Stimulated activated CD8-positive, alpha-beta memory T cell treated with anti-CD3 and anti-CD28 coated beads, Interleukin-7, amount 100 ng/mL, for 1 hour (primary cell): ENCODE measurements at places on chromosomes 1 and 21.

DNA sequence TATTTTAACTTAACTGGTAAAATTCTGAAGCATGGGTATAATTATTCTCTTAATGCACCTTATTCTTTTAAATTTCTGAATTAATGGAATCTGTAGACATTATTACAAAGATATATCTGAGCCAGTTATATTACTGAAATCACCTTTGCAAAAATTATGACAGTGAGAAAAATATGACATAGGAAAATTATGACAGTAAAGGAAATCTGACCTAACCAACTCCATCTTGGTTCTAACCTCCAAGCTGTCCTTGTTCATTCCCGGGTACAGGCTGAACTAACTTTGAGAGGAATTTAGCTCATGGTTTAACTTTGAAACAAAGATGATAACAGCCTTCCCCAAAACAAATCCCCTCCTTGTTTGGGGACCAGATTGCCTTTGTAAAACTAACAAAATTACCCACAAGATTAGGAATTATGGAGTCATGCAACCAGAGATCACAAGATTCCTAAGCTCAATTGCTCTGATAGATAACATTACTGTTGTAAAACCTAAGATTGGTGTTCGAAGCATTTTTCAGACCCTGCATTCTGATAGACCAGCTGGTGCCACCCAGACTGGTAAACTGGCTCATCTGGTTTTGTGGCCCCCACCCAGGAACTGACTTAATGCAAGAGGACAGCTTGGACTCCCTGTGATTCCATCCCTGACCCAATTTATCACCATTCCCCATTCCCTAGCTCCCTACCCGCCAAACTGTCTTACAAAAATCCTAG is 9.4 kb upstream of the CD55 start:
- DNase-seq: no peak

DNA sequence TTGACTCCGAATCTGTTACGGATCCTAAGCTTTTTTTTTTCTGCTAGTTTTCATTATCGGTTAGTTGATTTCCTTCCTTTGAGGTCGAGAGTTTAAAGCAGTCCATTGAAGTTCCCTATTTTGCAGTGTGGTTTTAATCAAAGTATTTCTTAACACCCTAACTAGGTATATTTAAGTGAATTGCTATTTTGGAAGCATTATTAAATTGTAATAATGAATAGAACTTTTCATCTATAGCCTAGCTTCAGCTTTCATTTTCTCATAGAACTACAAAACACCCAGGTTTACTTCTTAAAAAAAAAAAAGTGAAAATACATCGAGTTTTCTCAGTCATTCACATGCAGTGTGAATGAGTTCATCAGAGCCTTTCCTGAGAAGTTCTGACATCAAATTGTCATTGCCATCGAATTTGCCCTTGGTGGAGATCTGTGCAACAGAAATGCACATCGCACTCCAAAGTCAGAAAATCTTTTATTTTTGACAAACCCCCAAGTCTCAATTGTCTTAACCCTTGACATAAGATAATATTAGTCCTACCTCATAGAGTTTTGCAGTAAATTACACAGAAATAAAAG is 1.1 kb upstream of the LBR start:
- DNase-seq: no peak

DNA sequence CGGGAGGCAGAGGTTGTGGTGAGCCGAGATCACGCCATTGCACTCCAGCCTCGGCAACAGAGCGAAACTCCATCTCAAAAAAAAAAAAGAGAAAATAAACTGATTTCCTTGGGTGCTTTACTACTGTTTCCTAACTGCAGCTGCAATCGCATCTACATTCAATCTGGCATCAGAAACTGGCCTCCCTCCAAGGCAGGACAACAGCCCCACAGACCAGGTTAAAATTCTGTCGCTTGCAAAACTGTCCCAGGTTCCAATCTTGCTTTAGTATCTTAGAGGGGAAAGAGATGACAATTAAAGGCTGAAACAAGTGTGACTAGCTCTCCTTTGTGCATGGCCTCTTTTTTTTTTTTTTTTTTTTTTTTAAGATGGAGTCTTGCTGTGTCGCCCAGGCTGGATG is 32.4 kb upstream of the SLC25A33 start:
- DNase-seq: no peak

DNA sequence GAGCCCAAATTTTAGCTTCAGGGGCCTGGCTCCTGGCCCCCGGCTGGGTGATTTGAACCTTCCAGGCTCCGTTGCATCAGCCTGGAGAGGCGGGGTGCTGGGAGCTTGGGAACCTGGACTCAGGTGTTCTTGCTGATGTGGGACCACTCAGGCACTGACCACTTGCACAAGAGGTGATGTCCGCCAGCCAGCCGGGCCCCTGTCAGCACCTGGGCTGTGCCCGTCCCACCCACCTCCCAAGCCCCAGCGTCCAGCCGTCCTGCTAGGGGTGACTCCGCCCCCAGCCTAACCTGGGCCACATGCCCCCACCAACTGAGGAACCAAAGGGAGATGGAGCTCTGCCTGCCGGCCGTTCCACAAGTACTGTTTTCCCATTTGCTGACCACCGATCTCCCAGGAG is 47.4 kb upstream of the ARHGEF16 start:
- DNase-seq: no peak

- no peak for DNase-seq
These were observed 44.8 kb downstream of the USP25 start for GRCh38 chr21:15774590-15774989.

GRCh38 chr21:18430341-18430740 is 26.8 kb upstream of the TMPRSS15 start:
- no peak for DNase-seq

DNA sequence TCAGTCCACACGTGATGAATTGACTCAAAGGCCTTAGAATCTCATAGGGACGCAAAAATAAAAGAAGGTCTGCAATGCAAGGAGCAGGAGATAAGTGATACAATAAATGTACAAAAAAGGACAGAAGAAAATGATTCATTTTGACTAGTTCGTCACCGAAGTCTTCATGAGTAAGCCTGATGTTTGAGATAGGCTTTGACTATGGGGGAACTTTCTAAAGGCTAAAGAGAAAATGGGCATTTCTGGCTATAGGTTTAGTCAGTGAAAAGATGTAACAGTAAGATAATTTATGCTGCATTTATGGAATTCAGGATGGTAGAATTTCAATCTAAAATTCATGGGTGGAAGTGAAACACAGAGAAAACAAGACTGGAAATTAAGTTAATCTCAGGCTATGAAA is 163.0 kb downstream of the ADGRL4 start:
- DNase-seq: no peak

- DNase-seq: no peak
These were observed 257.8 kb downstream of the NPHP4 start for GRCh38 chr1:5734414-5734813.

- DNase-seq: no peak
These were observed 42.5 kb upstream of the CSF3R start for GRCh38 chr1:36525166-36525565.

- no peak for DNase-seq
These were observed 6.7 kb upstream of the PTPN14 start for GRCh38 chr1:214557952-214558735.

DNA sequence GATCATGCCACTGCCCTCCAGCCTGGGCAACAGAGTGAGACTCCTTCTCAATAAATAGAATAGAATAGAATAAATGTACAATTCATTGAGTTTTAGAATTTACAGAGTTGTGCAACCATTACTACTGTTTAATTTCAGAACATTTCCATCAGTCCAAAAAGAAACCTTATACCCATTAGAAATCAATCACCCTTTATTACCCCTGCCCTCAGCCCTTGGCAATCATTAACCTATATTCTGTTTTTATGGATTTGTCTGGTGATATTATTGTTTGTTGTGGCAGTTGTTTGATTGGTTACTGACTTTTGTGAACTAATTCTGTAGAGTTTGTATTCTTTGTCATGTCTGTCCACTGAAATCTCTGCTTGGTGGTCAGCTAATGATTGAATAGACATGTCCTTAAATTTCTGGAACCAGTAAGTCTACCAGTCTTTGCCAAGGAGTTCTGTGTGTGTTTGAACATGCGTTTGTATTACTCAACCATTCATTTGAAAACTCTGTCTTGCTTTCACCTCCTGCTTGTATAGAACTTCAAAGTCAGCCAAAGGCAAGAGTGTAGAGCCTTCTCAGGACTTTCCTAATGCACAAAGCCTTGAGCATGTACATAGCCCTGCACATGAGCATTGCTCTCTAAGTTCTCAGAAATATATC is 208.8 kb downstream of the GPR52 start:
- no peak for DNase-seq

- DNase-seq: no peak
These were observed 40.7 kb upstream of the KCND3 start for GRCh38 chr1:112030157-112030556.
